Epithelial cell of esophagus (primary cell): ENCODE measurements at places on chromosomes 5 and 9.
A peak's percentile ranks its signal among the peaks of the same experiment; 100 is the strongest.

GRCh38 chr5:138490648-138491283 is 25.5 kb downstream of the EGR1 start:
- no peak for DNase-seq

GRCh38 chr5:109126481-109126880 is 283.3 kb downstream of the PJA2 start:
- no peak for DNase-seq

GRCh38 chr5:55521881-55522280 is 12.9 kb downstream of the PLPP1 start:
- DNase-seq, result no peak

- DNase-seq, result peak; percentile 44
These were observed 880.1 kb upstream of the SEMA6A start for GRCh38 chr5:117454716-117455212.

GRCh38 chr9:91089405-91090129 is 272.2 kb downstream of the AUH start:
- peak; percentile 55 for DNase-seq

DNA sequence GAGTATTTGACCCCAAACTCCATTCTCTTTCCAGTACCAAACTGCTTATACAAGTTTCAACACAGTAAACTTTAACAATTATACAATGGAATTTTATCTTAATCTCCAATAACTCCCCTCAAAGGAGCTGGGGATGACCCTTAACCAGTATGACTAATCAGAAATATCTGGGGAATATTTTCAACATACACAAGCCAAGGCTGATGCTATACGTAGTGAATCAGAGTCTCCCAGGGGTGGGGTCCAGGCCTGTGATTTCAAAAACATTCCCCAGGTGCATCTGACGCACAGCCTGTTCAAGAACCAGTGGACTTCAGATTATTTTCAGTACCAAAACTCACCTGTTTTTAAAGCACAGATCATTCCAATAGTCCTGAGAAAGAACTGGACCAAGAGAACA is 11.8 kb upstream of the SEMA5A start:
- DNase-seq, result peak; percentile 87

GRCh38 chr5:133290669-133291240 is 238.9 kb downstream of the HSPA4 start:
- no peak for DNase-seq

GRCh38 chr5:113166852-113167366 is 190.3 kb downstream of the DCP2 start:
- peak; percentile 98 for DNase-seq

DNA sequence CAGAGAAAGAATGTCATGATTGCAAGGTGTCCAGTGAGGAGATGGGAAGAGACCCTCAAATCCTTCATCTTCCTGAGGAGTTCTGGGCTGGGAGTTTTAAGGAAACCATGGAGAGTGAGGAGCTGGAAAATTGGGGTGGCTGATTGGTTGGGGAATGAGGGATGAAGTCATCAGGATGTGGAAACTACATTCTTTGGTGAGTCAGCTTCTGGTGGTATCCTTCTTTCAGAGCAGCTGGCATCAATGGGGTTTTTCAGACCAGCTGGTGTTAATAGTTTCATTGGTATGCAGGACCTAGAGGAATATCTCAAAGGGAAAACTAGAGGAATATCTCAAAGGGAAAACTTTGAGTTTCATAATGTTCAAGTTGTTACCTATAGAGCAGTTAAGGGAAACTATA is 45.2 kb downstream of the RNF180 start:
- DNase-seq, result peak; percentile 89

DNA sequence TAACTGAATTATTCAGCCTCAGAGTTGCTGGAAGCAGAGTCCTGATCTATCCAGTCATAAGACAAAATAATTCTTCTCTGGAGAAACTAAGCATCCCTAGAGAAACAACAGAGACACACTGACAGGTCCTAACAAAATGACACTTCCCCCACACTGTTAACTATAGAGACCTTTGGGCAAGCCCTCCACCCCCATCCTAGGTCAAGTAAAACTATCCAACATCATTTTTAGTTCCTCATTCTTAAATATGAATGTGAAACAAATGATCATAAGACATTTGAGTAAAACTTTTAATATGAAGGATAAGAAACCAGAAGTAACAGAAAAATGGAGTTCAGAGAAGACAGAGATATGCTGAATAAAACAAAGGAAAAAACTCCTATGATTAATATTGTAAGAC is 30.9 kb downstream of the CNTLN start:
- no peak for DNase-seq

DNA sequence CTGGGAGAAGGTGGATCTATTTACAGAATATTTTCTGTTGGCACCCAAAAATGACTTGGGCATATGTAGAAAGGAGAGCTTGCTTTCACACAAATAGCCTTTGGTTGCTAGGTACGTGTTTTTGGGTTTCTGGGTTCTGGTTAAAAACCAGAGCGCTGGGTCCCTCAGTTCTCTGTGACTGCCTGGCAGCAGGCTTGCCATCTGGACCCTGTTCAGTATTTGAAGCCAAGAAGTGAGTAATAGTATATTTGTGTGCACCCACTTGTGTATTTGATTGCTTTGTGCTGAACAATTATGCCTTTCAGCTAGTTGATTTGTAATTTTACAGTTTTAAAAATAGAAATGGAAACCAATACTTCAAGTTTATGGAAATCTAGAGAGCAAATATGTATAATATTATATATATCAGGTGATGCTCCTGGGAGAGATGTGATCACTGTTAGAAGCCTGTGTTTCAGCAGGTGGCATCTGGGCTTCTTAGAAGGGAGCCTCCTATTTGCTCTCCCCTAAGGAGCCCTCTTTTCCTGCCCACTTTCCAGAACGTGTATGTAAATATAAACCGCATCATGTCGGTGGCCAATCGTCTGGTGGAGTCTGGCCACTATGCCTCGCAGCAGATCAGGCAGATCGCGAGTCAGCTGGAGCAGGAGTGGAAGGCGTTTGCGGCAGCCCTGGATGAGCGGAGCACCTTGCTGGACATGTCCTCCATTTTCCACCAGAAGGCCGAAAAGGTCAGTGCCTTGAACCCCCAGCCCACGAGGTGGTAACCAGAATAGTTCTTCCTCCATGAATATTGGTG is 153.6 kb downstream of the TRIO start:
- no peak for DNase-seq

DNA sequence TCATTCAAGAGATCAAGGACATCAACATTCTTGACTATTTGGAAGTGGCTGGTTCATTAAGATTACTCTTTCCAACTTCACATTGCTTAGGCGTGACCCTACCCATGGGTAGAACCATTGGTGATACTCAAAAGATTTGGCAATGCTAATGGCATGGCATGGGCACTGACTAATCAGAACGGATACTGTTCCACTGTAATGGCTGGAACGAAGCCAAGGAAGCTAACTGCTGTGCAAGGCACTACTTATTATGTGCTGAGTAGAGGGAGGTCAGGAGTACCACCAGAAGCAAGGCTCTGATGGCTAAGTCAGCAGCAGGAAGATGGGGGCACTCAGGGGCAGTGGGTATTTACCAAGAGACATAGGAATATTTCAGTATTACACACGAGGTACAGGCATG is 31.9 kb downstream of the GNA14 start:
- peak; percentile 45 for DNase-seq

DNA sequence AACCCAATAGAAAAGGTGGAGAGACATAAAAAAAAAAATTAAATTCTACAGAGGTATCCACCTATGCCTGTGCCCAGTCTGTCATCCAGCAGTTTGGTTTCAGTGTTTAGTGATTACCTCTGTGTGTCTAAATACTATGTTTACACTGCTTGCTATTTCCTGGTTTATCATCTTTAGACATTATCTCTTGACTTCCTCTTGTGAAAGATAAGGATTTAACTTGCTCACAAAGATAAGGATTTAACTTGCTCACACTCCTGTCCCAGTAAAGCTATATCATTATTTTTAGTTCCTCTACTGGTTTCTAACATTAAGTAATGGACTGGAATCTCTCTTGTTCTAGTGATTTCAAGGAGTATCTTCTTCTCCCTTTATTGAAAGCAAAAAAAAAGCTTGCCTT is 53.9 kb upstream of the ZFR start:
- DNase-seq, result no peak

DNA sequence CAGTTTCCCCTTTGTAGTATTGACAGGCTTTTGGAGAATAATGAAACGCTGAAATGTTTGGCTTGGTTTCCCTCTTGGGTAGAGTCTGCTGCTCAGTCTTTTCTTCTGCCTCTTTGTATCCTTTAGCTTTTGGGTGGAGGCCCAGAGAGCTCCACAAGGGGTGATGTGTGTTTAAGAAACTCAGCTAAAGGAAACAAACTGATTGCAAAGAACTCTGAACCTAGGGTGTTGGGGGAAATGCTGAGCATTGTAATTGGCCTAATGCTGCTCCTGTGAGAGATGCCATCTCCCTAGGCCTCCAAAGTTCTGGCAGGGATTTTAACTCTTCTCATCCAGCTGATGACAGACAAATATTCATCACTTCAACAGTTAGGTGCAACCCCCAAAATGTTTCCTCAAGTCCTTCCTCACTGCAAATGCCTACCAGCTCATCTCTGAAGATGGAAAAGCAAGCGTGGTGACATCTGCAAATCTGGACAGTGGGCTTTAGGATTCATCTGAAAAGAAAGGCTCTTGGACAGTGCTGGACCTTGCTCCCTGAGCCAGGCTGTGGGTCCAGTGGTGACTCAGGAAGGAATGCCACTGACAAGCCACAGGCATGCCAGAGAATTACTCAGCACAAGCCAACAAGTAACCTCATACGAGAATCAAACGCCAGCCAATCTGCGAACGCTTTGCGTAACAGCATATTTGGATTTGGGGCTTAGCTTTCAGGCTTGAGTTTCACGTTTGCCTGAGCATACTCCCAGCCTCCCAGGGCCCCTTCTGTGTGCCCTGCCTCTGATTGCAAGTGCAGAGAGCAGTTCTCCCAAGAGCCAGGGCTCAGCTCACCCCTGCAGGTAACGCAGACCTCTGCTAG is 30.5 kb upstream of the ZSWIM6 start:
- peak; percentile 97 for DNase-seq
